Pons (tissue), 1 donor: ENCODE measurements at places on chromosomes 5 and 9.

DNA sequence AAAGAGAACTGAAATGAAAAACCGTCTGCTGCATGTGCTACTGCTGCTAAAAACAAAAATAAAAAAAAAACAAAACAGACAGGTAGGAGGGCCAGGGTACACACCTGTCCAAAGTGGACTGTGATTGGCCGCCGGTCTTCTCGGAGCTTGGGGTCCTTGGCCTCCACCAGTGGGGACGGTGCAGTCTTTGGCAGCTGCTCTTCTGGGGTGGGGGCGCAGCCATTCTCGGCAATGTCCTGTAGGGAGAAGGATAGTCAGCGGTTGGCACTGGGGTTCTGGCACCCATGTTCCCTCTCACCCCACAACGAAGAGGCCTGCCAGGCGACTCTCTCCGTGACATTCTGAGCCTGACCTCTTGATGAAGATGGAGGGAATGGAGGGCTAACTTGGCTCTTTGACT is 84.3 kb downstream of the CRB2 start:
- DNase-seq = no peak

DNA sequence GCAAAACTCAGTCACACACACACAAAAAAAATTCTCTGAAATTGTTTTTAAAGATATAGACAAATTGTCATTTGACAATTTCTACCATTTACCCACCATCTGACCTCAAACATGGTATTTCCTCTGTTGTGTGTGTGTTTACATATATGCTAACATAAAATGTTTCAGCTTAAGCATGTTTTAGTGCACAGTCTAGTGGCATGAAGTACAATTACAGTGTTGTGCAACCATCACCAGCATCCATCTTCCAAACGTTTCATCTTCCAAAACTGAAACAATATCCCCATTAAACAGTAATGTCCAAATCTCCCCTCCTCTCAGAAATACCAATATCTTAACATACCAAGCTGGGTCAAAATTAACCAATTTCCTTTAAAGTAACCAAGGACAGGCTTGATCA is 65.2 kb downstream of the MYO10 start:
- DNase-seq = no peak

DNA sequence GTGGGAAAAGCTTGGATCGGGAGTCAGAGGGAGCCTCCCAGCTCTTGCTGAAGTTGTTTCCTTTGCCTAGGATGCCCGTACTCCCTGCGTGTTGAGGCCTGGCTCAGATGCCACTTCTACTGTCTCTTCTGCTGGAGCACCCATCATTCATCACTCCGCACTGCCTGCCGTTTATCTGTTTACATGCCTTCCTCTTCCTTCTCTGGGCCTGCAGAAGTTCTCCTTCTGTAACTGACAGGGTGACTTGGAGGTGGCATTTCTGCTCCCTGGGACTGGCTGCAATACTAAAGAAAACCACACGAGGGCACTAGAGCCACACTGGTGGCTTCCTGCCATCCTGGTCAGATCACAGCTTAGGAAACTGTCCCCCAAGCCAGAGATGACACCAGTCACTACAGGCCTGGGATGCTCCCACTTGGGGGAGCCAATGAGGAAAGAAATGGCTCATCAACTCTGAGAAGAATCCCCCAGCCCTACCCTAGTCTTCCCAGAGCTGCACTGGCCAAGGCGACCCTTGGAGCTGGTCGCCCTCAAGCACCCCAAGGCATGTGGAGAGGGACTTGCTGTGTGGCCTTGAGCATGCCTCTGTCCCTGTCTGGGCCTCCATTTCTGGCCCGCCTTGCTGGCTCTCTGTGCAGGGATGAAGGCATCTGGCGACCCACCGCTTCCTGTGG is 9.7 kb upstream of the SLC25A51 start:
- peak; percentile 98 for DNase-seq

- no peak for DNase-seq
These were observed 25.1 kb downstream of the CEL start for GRCh38 chr9:133086894-133087293.

DNA sequence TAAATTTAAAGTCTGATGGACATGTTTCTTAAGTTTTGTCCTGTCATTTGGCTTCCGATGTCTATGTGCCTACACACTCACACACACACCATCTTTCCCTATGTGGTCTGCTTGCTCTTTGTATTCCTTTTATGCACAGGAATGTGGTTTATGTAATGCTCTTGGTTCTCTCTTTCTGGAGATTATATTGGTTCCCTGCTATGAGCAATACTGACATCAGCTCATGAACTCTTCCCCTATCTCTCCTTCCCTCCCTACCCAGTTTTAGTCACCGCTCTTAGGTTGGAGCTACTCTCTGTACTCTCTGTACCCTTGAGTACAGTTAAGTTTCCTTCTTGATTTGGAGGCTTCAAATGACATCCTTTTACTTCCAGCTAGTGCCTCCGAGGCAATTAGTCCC is 77.9 kb upstream of the MVB12B start:
- no peak for DNase-seq

DNA sequence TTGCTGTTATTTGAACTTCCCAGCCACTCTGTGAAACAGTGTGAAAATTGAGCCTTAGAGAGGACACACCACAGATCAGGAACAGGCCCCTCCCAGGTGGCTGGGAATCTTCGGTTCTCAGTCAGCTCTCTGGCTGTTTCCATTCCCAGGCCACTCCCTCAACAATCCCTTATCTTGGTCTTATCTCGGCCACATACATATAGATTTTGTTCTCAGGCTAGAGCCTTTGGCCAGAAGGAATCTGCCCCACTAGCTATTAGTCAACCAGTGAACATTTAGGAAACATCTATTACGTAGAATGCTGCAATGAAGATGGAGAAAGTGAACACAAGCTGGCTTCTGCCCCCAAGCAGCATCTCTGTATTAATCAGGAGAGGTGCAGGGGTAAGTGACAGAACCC is 21.0 kb upstream of the WWC1 start:
- DNase-seq = no peak

DNA sequence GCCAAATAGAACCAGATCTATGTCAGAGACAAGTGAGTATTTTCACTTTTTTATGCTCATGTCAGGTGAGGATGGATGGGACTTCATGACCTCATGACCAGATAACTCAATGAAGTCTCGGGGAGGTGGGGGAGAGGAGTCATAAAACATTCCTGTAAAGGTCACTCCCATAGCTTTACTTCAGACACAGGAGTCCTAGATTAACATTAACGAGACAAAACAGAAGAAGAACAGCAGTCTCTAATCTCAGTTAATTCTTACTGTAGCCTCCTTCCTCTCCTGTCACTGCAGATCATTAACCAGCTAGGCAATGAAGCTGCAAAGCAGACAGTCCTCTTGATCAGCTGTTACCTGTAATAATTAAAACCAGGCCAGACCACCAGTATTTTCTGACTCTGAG is 11.2 kb downstream of the CRHBP start:
- no peak for DNase-seq

DNA sequence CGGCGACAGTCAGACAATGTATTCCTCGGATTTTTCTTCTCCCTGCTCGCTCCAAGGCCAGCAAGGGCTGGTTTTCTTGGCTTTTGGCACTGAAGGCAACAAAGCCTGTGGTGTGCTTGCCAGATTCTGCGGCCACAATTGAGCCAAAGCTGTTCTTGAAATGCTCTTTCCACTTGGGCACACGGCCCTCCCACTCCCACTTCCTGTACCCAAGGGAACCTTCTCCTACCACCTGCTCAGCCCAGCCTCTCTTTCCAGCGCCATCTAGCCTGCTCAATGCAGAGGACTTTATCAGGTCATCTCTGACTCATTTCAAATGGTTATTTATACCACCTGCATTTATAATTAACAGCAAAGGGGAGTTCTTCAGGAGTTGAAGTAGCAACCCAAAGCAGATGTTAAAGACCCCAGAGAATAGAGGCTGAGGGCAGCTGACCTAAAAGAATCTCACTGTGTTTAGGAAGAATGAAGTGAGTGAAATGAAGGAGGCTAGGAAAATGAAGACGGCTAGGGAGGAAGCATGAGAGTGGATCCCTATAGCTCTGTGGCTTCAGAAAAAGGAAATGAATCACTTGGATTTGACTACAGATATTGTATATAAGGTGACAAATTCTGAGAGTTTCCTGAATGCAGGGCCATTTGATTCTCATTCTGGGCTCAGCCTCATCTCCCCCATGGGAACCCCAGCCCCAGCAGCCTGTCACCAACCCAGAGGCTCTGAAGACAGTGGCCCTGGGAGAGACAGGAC is 439.0 kb downstream of the ENC1 start:
- no peak for DNase-seq

DNA sequence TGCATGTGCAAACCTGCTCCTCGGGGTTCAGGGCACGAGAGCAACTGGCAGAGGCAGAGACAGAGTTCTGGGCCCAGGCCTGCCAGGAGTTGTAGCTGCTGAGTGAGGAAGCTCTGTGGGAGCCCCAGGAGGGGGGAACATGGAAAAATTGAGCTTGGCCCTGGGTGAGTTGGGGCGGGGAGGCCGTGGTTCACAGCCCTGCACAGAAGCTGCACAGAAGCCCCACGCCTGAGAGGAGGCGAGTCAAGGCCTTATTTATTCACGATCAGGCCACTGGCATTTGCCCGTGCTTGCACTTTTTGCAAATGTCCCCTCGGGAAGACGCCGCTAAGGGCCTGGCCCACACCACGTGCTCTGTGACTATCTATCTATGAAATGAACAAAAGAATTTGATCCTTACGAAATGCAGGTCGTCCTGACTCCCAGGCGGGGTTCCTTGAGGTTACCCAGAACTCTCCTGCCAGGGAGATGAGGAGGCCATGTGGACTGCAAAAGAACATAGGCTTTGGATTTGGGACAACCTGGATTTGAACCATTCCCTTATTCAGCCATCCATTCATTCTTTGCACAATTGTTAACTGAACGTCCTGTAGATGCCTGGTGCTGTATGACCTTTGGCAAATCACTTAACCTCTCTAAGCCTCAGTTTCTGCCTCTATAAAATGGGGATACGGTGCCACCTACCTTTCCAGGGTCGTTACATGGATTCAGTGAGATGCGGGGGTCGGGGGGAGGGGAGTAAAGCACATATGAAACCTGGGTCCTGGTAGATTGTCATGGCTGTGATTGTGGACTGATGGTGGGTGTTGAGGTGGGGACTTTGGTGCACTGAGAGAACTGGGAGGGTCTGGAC is 17.9 kb downstream of the COL27A1 start:
- no peak for DNase-seq

DNA sequence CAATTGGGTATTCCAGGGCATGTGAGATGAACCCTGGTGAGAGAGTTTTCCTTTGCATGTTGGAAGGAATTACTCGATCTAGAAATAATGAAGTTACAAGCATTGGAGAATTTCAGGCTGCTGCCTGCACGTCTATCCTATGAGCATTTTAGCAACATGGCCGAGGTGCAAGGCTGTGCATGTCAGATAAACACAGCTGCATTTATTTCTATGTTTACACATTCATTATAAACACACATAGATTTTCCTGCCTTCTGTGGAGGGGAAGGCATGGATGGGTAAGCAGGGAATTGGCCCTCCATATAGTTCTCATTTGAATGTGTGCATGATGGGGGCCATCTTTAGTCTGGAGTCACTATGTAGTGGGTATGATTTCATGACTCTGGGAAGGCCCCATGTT is 42.3 kb downstream of the AOPEP start:
- DNase-seq = no peak

DNA sequence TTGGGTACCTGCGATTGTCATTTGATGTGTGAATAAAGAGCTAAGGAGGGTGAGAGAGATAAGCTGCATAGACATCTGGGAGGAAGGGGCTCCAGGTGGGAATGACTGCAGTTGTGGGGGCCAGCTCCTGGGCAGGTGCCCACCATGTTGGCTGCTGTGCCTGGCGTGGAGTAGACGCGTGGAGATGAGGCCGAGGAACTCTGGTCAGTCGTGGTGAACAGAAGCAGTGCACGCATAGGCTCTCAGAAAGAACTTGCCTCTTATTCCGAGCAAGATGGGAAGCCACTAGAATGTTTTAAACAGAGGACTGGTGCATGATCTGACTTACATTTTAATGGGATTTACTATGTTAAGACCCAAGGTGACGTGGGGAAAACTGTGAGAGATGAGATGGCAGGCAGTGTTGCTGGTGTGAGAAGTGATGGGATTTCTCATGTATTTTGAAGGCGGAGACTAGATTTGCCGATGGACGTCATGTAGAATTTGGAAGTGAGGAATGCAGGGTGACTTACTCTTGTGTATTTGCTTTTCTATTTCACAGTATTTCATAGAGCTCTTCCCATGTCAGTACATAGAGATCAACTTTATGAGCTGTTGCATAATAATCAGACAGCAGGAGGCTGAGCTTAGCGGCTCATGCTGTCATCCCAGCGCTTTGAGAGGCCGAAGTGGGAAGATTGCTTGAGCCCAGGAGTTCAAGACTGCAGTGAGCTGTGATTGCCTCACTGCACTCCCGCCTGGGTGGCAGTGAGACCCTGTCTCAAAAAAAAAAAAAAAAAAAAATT is 71.1 kb downstream of the EHMT1 start:
- no peak for DNase-seq

- no peak for DNase-seq
These were observed 155.7 kb downstream of the ACER2 start for GRCh38 chr9:19564396-19565061.

DNA sequence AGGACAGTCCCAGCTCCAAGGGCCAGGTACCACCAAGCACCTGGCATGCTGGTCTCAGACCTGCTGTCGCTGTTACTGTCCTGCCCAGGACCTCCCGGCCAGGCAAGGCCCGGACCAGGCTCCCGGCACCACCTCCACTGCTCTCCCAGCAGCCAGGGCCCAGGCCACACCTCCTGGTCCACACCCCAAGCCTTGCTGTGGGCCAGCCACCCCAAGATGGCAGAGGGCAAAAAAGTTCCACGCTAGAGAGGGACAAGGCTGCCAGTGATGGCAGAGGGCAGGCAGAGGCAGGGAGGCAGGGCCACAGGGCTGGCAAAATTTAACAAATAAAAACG is 1.1 kb downstream of the DNLZ start:
- DNase-seq = no peak

GRCh38 chr5:135076801-135077200 is 42.8 kb upstream of the PITX1 start:
- DNase-seq = no peak

DNA sequence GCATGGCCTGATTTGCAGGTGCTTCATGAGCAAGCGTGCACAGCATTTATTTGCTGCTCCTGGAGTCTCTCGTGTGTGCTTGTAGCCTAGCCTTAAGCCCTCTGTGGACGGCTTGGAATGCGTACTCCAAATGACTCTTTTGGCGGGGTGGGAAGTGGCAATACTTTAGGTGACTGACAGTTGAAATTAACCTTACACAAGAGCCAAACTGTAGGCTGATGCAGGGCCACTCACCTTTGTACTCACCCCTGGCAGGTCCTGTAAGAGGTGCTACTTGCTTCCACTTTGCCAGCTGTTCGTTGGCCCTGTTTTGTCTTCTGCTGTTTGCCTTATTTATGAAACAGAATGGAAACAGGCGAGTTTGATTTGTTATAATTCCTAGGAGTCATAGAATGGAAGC is 22.9 kb downstream of the TENT4A start:
- no peak for DNase-seq

- no peak for DNase-seq
These were observed 30.6 kb upstream of the CTNNA1 start for GRCh38 chr5:138722544-138723177.

GRCh38 chr5:142120247-142120935 is 11.8 kb downstream of the NDFIP1 start:
- no peak for DNase-seq

- DNase-seq = no peak
These were observed 11.6 kb upstream of the ABL1 start for GRCh38 chr9:130823435-130823834.
